KG1 (cell line): ENCODE measurements at places on chromosomes 7 and 10.

GRCh38 chr10:71511206-71511605 is 114.5 kb downstream of the CDH23 start:
- DNase-seq, result no peak

- DNase-seq, result no peak
Measured at GRCh38 chr7:44216521-44217222, 15.9 kb downstream of the YKT6 start.

- no peak for DNase-seq
Measured at GRCh38 chr7:119935418-119936025, 337.5 kb upstream of the KCND2 start.

- no peak for DNase-seq
Measured at GRCh38 chr7:55887821-55888247, 578 bp downstream of the ZNF713 start.

DNA sequence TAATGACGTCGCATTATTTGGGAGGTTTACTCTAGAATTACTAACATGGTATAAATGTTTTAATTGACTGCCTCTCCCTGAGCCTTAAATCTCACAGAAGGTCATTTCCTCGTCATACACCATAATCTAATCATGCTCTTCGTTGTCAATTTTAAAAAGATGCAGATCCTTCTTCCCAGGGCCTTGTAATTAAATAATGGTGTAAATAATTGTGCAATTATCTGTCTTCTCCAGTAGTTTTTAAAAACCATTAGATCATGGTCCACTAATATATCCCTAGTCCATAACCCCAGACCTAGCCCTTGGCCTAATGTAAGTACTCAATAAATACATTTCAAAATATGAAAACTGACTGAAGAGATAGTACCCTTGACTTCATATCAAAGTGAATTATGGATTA is 181.5 kb upstream of the GNAI1 start:
- no peak for DNase-seq

DNA sequence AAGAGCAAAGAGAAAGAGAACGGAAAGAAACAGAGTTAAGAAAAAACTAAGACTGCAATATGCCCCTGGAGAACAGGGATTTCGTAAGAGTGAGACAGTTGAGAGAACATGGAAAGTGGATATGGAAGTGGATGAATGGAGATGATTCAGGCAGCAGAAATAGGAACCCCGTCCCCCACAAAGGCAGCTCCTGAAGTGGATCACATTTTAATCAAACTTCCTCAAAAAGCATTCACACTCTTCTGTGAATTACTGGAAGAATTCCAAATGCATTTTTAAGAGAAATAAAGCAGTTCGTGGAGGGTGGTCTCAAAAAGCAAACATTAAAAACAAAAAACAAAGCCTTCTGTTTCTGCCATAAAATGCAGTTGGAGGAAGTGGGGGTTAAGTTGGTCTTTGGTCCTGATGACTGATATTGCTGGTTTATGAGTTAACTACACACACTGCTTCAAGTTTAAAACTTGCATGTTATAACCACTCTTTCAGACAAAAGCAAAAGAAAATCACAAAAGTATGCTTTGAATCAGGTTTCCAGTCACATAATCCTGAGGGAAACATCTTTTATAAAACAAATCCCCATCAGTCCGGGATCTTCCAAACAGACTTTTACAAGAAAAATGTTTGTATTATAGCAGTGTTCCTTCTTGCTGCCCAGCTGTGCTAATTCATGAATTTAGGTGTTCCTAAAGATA is 214.3 kb downstream of the FANK1 start:
- no peak for DNase-seq

DNA sequence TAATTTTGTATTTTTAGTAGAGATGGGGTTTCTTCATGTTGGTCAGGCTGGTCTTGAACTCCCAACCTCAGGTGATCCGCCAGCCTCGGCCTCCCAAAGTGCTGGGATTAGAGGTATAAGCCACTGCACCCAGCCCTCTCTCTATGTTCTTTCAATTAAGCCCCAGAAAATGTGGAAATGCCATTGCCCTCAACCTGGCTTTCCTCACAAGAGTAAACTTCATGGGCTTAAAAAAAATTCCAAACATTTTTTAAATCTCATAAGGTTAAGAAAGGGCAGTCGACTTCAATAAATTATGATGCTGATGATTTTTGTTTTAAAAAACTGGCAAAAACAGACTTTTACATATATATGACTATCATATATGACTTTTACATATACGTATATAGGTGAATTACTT is 107.6 kb downstream of the TES start:
- no peak for DNase-seq

- DNase-seq, result no peak
Measured at GRCh38 chr10:100736144-100736808, 9.1 kb upstream of the PAX2 start.

DNA sequence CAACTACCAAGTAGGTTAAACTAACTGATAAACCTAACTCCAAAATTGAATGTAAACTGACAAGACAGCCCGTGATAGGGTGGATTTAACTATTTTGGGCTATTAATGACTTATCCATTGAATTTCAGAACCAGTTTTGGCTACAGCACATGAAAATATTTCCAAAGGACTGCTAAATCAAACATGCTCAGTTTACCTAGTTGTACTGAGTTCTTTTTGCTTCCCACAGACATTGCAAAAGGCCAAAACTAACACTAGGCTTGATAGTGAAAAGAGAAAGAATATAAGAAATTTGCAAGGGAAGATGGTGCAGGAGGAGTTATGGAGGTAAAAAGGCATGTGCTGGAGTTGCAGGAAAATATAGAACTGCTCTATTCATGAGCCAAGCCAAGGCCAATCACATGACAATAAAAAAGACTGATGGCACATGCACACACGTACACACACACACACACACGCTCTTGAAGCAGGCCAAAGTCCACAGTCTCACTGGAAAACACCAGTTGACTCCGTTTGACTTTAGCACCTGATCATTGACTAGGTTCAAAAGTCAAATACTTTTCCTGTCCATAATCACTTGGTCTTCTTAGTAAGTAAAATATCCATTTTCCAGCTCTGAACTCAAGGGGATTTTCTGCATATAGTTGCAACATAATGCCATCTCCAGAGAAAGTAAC is 76.0 kb upstream of the AGBL3 start:
- no peak for DNase-seq

- DNase-seq, result no peak
Measured at GRCh38 chr10:5404208-5405041, at the start of gene TUBAL3. Gene TUBAL3, minus strand, starts transcription at chr10:5404828. Its CDS starts 36 bp downstream, at chr10:5404792.

DNA sequence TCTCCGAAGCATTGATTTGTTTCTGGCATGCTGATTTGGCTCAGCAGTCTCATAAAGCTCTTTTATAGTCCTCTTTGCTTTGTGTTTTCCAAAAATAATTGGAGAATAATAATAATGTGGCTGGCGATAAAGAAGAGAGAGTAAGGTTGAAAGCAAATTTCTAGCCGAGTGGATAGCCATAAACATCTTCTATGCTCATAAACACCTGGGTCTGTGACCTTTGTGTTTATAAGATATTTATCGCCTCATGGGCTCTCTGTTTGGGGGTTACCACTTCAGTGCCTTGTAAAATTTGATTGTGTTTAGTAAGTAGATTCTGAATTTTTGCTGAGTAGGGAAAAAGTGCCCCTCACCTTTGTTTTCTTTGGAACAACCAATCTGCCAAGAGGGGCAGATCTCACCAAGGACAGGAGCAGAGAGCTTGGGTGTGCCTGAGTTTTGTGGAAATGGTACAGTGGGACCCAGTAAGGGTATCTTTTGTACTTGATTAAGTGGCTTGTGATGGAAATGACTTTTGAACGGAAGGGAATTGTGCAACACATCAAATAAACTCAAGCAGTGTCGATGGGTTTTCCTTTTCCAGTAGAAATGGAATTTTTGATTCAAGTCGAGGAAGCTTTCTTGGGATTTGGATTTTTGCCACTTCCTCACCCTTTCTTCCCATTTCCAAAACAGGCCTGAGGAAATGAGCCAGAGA is 220.5 kb downstream of the AUTS2 start:
- no peak for DNase-seq

DNA sequence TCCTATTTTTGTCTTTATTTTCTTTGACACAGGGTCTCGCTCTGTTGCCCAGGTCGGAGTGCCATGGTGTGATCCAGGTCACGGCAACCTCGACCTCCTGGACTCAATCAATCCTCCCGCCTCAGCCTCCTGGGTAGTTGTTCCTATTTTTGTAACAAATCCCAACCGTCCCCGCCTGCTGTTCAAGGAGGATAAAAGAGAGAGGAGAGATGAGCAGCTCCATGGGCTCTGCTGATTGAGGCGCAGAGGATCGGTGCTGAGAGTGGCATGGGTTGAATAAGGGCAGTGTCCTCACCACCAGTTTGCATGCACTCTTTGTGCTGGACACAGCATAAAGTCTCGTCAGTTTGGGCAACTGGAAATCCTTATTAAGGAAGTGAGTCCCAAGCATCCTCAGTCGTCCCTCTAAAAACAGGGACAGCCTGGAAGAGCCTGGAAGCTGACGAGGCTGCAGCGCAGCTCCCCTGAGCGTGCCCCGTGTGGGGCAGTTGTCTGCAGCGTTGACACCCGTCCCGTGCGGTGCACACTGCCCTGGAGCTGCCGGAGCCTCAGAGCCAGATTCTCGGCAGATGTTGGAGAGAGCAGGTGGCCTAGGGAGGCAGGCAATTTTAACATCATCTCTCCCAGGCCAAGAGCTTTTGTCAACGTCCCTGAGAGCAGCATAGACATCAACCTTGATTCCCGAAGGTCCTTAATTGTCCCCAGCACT is 404.2 kb upstream of the RNF32 start:
- no peak for DNase-seq

- DNase-seq, result no peak
Measured at GRCh38 chr10:13104697-13105096, 4.7 kb downstream of the OPTN start.

DNA sequence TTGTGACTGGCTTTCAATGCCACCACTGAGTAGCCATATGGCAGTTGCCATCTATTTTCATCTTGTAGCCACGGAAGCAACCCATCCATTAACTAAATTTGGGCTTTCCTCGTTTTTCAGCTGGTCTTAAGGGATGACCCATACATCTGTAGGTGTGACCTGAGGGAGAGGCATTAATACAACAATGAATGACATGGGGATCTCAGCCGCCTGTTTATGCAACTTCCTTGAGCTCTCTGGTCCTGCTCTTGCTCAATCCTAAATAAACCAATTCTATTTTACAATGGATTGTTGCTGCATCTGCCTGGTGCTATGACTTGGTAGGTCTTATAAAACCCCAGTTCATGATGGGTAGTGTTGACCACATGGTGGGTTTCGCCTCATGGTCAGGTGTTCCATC is 21.9 kb upstream of the ADAM22 start:
- DNase-seq, result no peak

DNA sequence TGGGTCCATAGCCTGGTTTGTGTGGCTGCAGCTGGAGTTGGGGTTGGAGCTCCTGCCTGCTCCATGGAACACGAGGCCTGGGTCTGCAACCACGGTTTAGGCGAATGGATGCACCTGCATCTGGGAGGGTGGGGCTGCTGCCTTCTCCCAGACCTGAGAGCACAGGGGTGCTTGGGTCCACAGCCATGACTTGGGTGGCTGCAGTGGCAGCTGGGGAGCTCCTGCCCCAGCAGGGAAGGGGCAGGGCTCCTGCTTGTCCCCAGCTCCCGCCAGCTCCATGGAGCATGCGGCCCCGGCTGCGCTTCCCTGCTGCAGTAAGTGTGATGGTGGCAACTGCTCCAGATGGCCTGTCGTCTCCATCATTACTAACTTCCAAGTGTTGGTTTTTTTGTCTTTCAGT is 571.1 kb upstream of the LRRN3 start:
- no peak for DNase-seq

- DNase-seq, result no peak
Measured at GRCh38 chr10:75342397-75342796, 59.2 kb downstream of the ZNF503 start.

- DNase-seq, result no peak
Measured at GRCh38 chr10:31171402-31172083, 139.9 kb upstream of the ZNF438 start.

DNA sequence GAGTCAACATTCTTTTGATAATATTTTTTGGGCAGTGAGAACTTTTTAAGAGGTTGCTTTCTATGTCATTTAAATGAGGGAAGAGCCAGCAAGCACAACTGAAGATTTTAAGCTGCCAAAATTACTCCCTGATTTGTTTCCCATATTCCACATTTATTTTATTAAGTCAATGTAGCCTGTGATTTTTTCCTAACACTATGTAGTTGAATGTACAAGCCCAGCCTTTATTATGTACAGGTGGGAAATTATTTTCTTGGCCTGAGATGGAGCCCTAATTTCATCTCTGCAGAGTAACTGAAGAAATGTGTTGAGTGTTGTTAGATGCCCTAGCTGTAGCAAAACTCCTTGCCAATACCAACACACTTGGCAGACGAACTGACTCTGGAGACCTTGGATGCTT is 83.1 kb upstream of the MINDY3 start:
- no peak for DNase-seq
